Stimulated activated CD4-positive, alpha-beta T cell treated with anti-CD3 and anti-CD28 coated beads, Interleukin-2, amount 100 ng/mL, for 48 hours (primary cell): ENCODE measurements at places on chromosomes 7 and 10.

DNA sequence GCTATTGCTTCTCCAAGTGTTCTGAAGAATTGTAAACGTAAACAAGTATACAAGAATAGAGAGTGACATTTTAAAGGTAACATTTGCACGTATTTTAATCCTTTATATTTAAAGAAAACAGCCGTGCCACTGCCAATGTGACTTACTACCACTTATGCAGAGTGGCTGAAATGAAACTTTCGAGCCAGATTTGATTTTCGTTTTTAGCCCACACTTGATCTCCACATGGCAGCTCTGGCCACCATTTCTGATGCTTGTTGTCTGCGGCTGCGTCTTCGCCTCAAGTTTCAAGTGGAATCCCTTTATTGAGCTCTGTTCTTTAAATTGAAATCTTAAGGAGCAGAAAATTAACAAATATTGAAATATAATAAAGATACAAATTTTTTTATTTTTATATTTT lies 70.0 kb downstream of the ELAPOR2 start:
- DNase-seq = no peak

DNA sequence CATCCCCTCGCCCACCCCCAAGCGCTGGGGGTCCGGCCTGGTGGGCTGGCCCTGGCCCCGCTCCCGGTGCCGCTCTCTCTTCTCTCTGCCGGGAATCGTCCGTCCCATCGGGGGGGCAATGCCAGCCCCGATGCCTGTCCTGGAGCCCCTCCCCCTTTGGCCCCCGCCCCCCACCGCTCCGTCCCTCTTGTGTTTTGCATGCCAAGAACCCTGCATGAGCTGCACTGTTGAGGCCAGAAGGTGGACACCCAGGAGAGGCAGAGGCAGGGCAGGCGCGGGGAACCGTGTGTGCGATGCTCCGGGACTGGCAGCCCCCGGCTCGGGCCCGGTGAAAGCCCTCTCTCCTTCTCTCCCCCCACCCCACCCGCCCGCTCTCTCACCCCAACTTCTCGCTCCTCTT lies 22.1 kb upstream of the HSPB1 start:
- DNase-seq = no peak

DNA sequence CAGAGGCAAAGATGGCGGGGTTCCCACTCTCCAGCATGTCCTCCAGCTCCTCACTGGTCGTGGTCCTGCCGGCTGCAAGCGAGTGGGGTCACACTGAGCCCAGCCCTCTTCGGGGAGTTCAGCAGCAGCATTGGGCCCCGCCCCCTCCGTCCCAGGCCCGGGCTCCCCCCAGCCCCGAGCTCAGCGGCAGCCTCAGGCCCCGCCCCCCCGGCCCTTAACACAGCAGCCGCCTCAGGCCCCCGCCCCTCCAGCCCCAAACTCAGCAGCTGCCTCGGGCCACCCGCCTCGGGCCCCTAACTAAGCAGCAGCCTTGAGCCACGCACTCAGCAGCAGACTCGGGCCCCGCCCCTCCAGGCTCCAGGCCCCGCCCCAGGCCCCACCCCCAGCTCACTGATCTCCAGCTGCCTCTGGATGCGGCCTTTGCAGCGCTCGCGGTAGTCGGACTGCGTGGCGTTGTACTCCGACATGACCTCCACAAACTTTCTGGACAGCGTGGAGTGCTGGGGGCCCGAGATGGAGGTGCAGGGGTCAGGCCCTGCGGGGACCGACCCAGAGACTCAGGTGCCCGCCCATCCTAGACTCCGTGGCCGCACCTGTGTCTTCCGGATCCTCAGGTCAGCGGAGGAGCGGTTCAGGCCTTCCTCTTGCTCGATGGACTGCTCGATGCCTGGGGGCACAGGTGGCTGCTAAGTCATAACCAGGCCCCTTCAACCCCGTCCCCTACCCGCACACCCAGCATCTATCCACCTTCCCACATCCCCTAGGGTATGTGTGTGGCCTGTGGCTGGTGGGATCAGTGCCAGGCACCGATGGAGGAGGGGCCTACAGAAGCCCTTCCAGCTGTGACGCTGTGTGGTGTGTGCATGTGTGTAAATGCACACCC lies 15.5 kb downstream of the STX1A start:
- peak; percentile 47 for DNase-seq

DNA sequence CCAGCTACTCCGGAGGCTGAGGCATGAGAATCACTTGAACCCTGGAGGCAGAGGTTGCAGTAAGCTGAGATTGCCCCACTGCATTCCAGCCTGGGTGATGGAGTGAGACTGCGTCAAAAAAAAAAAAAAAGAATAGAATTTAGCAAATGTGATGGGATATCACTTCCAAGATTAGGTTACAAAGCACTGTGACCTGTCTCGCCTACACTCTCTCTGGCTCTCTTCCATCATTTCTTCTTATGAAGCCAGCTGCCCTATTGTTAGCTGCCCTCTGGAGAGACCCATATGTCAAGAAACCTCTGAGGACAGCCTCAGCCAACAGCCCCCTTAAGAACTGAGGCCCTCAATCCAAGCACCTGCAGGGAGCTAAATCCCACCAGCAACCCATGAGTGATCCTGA lies 28.2 kb downstream of the ARHGAP21 start:
- no peak for DNase-seq

DNA sequence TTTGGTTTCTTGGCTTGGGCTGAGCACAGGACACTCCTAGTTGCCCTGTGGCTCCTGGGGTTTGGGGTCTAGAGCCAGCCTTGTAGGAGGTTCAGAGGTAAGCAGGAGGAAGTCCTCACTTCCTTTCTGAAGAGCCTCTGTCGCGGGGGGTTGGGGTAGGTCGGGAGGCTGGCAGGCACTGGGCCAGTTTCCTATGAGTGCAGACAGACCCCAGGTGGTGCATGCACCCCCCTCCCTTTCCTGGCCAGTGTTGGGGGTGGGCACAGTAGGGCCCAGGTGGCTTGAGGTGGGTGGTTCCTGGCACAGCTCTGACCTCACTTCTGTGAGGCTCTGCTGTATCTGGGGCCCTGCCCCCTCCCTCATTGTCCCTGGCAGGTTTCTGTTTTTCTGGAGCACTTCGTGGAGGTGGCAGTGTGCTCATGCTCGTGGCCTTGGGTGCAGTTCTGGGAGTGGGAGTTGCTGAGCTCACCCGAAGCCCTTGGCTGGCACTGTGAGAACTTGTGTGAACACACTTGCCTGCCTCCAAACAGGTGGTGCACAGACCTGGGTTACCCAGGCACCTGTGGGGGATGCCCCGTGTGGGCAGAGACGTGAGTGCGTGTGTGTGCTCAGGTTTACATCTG lies 1.8 kb downstream of the PALD1 start:
- no peak for DNase-seq
